Bladder microvascular endothelial cell (primary cell): ENCODE measurements at places on chromosomes 16 and 17. TPM values are rescaled to one million over a fixed set of nuclear protein-coding genes. Genes with fewer than 3 reads are reported as not detected.

The ABCC12 gene
- total RNA-seq: not detected in 2 replicates

The ZBTB4 gene
- total RNA-seq: 6.3 and 14.2 TPM in 2 replicates

The SPSB3 gene
- total RNA-seq: 45.2 and 60.4 TPM in 2 replicates

The CHST4 gene
- not detected in 2 replicates for total RNA-seq

The C17orf113 gene
- 0.16 and 0.25 TPM in 2 replicates for total RNA-seq

The BCKDK gene
- total RNA-seq: 12.3 and 19.4 TPM in 2 replicates

The TPSD1 gene
- not detected in 2 replicates for total RNA-seq

The CCL7 gene
- total RNA-seq: 0.38 TPM in 1 of 2 replicates, not detected in the other

The ZNF200 gene
- total RNA-seq: 8.4 and 11.0 TPM in 2 replicates

The ZNF624 gene
- 3.4 and 5.0 TPM in 2 replicates for total RNA-seq

The CCDC144A gene
- 0.16 and 6.1 TPM in 2 replicates for total RNA-seq

The CEP112 gene
- total RNA-seq: 12.3 and 16.0 TPM in 2 replicates

The KRT36 gene
- 0.06 and 0.16 TPM in 2 replicates for total RNA-seq

The GLG1 gene
- 70.9 and 239 TPM in 2 replicates for total RNA-seq

The KCNJ2 gene
- total RNA-seq: 7.7 and 15.1 TPM in 2 replicates

The CCL2 gene
- total RNA-seq: 153 and 310 TPM in 2 replicates

The ABAT gene
- total RNA-seq: 0.81 and 2.7 TPM in 2 replicates

The OR1F1 gene
- not detected in 2 replicates for total RNA-seq

The SLC35G3 gene
- total RNA-seq: not detected in 2 replicates

The FOXN1 gene
- not detected in 2 replicates for total RNA-seq

The GNG13 gene
- not detected in 2 replicates for total RNA-seq

The PTX4 gene
- total RNA-seq: 0.13 and 0.16 TPM in 2 replicates

The GAST gene
- total RNA-seq: not detected in 2 replicates

The LRRC36 gene
- under 0.01 and 0.38 TPM in 2 replicates for total RNA-seq

The GRAPL gene
- total RNA-seq: 13.3 and 67.8 TPM in 2 replicates

The SEZ6L2 gene
- 0.65 and 5.9 TPM in 2 replicates for total RNA-seq

The WNT9B gene
- not detected in 2 replicates for total RNA-seq

The PTGES3L gene
- 0.06 and 0.16 TPM in 2 replicates for total RNA-seq

The SLC6A2 gene
- total RNA-seq: 0.38 TPM in 1 of 2 replicates, not detected in the other

The TPSG1 gene
- not detected in 2 replicates for total RNA-seq

The TOP2A gene
- 57.8 and 74.0 TPM in 2 replicates for total RNA-seq

The MT1M gene
- total RNA-seq: 2.5 and 4.2 TPM in 2 replicates

The TEKT5 gene
- total RNA-seq: not detected in 2 replicates

The NAGS gene
- 2.0 and 5.3 TPM in 2 replicates for total RNA-seq

The PRKCA gene
- total RNA-seq: 2.9 and 7.1 TPM in 2 replicates

The OTOA gene
- under 0.01 and 0.06 TPM in 2 replicates for total RNA-seq

The MARVELD3 gene
- total RNA-seq: under 0.01 and 0.25 TPM in 2 replicates

The CD68 gene
- total RNA-seq: 0.65 and 1.1 TPM in 2 replicates

The TOX3 gene
- total RNA-seq: not detected in 2 replicates

The MEIOC gene
- total RNA-seq: under 0.01 TPM in 1 of 2 replicates, not detected in the other

The USP6 gene
- total RNA-seq: not detected in 2 replicates

The FBXW10 gene
- 0.06 TPM in 1 of 2 replicates, not detected in the other for total RNA-seq

The OR3A3 gene
- total RNA-seq: not detected in 2 replicates

The P2RX5 gene
- 0.19 and 0.32 TPM in 2 replicates for total RNA-seq

The PPP4C gene
- 205 and 215 TPM in 2 replicates for total RNA-seq

The NACA2 gene
- total RNA-seq: not detected in 2 replicates

The TNP2 gene
- not detected in 2 replicates for total RNA-seq

The OTOP3 gene
- not detected in 2 replicates for total RNA-seq
